Ovary (tissue), 10 donors: ENCODE measurements at places on chromosomes 2 and 18.

DNA sequence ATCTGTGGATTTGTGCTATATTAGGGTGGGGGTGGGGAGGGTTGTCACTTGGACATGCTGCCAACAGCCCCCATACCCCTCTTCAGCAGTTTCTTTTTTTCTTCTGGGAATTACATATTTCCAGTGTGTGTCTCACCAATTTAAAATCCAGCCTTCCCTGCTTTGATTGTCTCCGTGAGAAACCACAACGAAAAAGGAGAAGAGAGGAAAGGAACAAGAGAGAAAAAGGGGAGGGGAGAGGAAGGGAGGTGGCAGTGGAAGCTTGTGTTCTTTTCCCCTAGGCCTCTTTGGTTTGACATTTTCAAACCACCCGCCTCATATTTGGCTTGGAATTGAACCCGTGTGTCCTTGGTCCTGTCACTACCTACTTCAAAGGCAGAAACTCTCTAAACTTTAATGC, 860 bp downstream of the CTNNA2 start:
- DNase-seq: no peak

DNA sequence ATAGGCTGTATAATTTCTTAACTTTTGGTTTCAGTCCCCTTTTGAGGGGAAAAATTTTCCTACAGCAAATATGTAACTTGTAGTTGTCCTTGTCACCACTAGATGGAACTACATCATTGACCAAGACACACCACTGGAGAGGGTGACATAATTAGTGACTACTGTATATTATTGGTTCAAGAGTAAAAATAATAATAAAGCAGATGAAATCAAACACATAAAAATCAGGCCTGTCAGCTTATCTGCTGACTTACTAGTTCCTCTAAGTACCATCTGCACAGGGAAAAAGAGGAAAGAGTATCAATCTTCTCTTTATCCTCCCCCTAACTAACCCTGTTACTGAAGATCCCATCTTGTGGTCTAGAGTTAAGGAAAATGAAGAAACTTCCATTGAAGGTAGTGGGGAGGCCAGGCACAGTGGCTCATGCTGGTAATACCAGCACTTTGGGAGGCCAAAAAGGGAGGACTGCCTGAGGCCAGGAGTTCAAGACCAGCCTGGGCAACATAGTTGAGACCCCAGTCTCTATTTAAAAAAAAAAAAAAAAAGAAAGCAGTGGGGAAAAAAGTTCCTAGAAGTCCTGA, 29.6 kb upstream of the ENOSF1 start:
- no peak for DNase-seq

GRCh38 chr2:144832048-144832447, 312.1 kb upstream of the ZEB2 start:
- no peak for DNase-seq

DNA sequence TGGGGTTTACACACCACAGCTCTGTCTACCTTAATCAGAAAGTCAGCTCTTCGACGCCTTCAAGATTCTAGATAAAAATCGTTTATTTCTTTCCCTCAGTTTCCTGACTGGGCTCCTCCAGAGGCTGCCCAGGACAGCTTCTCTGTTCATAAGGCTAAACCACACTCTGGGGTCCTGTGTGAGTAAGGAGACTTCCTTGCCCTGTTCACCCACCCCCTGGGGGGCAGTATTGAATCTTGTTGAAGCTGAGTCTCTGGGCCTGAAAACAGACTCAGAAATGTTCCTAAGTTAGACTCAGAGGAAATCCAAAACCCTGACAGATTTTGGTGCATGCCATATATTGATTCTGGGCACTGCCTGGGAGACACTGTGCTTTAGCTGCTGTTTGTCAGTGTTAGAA, 43.0 kb downstream of the G6PC2 start:
- no peak for DNase-seq

DNA sequence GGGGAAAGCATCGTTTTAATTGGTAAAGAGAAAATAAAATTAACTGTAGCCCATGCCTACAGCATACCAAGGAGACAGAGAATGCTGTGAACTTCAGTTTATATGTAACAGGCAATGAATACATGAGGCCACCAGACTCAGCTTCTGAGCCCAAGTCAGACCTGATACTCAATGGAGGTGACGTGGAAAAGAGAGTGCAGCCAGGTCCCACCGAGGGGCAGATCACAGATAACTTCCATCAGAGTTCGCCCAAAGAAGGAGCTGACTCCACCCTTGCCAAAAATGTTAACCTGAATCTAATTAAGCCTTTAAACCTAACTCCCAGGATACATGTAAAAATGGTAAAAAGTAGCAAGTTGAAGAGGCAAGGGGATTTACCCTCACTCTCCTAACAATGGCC, 52.2 kb upstream of the PROKR1 start:
- DNase-seq: no peak

- DNase-seq: no peak
Observed at GRCh38 chr18:47992976-47993375, 62.5 kb upstream of the SMAD2 start.

DNA sequence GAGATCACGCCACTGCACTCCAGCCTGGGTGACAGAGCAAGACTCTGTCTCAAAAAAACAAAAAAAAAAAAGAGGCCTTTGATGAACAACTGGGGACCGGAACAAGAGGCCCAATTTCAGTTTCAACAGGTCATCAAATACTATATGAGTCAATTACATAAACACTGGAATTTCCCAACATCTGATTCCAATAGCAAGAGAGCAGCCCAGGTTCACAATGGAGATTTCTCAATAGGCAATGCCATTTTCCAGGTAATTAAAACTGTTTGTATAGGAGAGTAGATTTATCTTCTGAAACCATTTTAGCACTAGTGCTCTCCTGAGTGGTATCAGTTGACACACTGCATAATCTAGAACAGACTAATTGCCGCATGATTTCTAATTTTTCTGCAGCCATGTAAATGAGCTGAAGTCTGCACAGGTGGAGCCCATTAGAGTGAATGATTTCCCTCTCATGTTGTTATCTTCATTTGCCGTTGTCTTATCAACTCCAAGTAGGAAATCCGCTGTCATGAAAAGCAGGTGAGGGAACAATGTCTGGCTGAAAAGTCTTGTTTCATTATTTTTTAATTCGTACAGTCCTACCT, 264.1 kb upstream of the MEIS1 start:
- no peak for DNase-seq

GRCh38 chr2:64952096-64952495, 37.1 kb upstream of the SLC1A4 start:
- no peak for DNase-seq

GRCh38 chr18:58941426-58942099, 76.9 kb downstream of the ZNF532 start:
- no peak for DNase-seq

DNA sequence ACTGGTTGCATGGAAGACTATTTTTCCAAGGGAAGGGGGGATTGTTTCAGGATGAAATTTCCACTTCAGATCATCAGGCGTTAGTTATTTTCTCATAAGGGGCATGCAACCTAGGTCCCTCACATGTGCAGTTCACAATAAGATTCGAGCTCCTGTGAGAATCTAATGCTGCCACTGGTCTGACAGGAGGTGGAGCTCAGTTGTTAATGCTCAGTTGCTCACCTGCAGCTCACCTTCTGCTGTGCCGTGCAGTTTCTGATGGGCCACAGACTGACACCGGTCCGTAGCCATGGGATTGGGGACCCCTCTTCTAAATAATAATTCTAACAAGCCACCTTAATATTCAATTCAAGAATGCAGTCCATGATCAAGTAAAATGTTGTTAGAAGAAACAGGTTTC, 34.9 kb downstream of the PLCL1 start:
- no peak for DNase-seq

GRCh38 chr2:150296770-150297546, 190.5 kb downstream of the RND3 start:
- DNase-seq: no peak

GRCh38 chr18:23398401-23398800, 54.7 kb upstream of the RIOK3 start:
- no peak for DNase-seq

DNA sequence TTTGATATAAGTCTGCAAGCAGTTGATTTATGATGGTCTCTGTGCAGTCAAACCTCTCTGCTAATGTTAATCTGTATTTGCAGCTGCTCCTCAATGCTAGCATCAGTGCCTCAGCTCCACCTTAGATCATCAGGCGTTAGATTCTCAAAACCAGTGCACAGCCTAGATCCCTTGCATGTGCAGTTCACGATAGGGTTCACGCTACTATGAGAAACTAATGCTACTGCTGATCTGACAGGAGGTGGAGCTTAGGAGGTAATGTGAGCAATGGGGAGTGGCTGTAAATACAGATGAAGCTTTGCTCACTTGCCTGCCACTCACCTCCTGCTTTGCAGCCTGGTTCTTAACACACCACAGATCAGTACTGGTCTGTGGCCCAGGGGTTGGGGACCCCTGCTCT, 18.4 kb downstream of the RBKS start:
- no peak for DNase-seq

GRCh38 chr2:196328088-196328680, 156.8 kb upstream of the STK17B start:
- no peak for DNase-seq

DNA sequence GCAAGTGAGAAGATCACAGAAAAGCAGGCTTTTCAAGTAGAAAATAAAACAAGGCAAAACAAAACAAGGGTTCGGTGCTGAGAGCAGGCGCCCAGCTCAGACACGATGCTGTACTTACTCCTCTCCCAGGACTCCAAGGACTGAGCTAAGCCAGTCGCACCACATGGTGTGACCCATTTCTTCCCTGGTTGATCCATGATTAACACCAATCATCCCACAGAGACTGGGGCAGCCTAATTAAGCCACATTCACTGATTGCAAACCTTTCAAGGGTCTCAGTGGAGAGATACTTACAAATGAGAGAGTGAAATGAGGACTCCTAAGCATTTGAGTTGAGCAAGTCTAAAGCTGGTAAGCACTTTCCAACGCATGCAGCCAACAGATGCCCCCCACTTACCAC, 155.2 kb downstream of the MYO5B start:
- no peak for DNase-seq

- DNase-seq: no peak
Observed at GRCh38 chr18:55996717-55997116, 408.7 kb upstream of the TCF4 start.

- no peak for DNase-seq
Observed at GRCh38 chr2:47061944-47062678, 93.0 kb downstream of the STPG4 start.

GRCh38 chr2:127217470-127218325, 2.4 kb downstream of the CYP27C1 start:
- no peak for DNase-seq

DNA sequence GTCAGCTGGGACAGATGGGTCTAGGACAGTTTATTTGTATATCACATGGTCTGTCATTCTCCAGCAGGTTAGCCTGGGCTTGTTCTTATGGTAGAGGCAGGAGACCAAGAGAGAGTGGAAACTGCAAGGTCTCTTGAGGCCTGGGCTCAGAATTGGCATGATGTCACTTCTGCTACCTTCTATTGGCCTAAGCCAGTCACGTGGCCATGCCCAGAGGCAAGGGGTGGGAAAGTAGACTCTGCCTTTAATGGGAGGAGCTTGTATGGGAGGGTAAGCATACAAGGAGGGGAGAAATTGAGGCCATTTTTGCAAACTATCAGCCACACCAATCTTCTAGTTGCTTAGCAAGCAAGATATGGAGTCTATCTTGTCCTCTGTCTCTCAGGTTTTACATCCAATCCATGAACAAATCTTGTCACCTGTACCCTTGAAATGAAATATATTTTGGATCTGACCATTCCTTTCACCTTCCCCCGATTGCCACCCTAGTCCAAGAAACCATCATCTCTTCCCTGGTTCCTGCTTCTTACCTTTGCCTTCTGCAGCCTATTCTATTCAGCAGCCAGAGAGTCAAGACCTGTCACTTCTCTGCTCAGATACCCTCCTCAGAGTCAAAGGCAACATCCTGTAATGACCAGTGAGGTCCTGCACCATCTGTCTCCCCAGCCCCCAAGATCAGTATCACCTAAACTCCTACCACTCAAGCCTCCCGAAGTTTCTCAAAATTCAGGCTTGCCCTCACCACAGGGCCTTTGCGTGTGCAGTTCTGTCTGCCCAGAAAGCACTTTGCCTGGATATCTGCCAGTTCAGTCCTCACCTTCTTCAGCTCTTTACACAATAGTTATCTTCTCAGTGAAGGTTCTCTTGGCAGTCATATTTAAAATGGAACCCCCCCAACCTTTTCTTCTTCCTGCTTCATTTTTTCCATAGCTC, 240.0 kb downstream of the LOXHD1 start:
- no peak for DNase-seq

GRCh38 chr2:239087046-239087710, 239.3 kb downstream of the TWIST2 start:
- DNase-seq: no peak

DNA sequence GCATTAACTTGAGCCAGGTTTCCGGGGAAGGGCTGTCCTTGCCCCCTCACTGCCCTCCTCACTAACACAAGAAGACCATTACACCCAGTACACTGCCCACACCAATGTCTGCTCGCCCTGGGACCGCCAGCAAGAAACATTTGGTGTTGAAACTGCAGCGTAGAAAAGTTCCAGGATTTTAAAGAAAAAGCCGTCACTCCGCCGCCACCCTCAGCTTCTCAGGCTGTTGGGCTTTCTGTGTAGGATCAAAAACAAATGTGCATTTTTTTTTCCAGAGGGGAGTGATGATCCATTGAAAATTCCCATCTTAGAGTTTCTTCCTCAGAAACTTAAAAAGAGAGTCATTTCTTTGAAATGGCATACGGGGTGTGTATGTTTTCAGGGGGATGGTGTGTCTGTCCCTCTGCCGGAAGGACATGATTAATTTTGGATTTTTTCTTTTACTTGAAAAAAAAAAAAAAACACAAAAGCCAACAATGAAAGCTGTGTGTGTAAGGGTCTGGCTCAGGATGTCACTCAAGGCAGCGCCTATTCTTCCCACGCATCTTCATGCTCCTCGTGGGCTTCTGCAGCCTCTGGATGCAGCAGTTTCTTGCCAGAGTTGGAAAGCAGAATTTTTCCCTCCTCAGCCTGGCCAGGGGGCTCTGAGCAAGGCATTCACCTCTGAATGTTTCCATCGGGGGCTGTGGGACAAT, 184.9 kb downstream of the GLI2 start:
- DNase-seq: no peak

GRCh38 chr2:120443946-120444345, 98.0 kb downstream of the INHBB start:
- no peak for DNase-seq

DNA sequence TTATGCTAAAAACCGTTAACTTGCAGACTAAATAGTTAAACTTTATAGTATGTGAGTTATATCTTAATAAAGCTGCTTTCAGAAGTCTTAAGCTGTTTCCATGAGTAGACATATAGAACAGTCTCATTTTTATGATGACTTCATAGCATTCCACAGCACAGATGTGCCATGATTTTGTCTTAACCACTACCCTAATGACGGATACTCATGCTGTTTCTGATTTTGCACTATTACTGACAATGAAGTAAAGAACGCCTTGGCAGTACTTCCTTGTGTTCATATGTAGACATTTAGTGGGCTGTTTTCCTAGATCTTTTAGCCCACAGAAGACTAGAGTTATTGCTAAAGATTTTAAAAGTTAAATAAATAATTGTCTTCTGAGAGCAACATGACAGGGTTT, 175.6 kb upstream of the RAB6C start:
- no peak for DNase-seq

DNA sequence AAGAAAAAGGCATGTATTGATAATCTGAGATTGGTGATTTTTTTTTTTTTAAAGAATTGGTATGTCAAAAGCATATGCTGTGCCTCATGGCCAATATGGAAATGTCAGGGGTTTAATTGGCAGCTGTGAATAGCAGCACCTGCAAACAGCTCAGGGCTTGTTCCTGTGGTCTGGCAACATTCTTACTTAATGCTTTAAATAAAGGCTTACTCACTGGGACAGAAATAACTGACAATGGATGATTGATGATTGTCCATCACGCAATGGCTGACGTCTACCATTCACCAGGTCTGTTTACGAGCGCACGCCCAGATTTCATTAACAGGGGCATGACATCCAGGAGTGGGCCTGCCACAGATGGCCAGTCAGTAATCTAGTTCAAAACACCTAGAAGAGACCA, 66.7 kb downstream of the ETAA1 start:
- DNase-seq: no peak
